ENCODE measurements at places on chromosomes 7 and 10.

DNA sequence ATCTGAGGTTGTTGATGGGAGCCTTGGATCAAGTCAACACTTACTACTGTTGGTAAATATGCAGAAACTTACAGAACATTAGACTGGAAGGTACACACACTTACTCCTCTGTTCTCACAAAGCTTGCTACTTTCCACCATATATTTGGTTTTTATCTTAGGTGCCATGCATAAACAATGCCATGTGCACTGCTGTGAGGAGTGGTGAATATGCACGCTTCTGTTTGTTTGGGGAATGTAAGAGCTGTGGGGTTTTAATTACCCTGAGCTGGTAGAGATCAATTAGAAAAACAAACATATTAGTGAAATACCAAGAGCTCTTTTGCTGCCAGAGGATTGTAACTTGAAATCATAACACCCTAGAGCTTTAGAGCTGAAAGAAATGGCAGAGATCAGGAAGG, 79.8 kb upstream of the ARID5B start:
- no peak for DNase-seq

GRCh38 chr7:65827366-65827765, 45.5 kb upstream of the VKORC1L1 start:
- DNase-seq: peak; percentile 72

GRCh38 chr7:116139007-116139406, 71.3 kb upstream of the TES start:
- DNase-seq: no peak

DNA sequence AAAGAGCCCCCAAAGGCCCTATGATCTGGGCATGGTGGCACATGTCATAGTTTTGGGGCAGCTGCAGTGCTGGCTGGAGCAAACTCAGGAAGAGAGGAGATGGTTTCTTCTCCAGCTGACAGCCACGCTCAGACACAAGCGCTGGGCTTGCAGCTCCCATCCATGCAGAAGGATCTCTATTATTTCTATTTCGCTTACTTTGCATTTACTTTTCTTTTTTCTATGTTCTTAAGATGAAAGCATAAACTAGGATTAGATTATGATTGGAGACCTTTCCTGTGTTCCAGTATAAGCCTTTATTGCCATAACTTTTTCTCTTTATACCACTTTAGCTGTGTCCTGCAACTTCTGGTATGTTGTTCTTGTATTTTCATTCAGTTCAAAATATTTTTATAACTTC, 5.0 kb downstream of the JAKMIP3 start:
- DNase-seq: no peak

GRCh38 chr7:108234281-108234680, 104.1 kb upstream of the LAMB4 start:
- DNase-seq: peak; percentile 55

Data from HCEC 1CT (cell line).